ENCODE measurements at places on chromosomes 11 and 22.

GRCh38 chr22:32745251-32745995 lies 56.1 kb upstream of the TIMP3 start:
- peak; percentile 84 for DNase-seq

DNA sequence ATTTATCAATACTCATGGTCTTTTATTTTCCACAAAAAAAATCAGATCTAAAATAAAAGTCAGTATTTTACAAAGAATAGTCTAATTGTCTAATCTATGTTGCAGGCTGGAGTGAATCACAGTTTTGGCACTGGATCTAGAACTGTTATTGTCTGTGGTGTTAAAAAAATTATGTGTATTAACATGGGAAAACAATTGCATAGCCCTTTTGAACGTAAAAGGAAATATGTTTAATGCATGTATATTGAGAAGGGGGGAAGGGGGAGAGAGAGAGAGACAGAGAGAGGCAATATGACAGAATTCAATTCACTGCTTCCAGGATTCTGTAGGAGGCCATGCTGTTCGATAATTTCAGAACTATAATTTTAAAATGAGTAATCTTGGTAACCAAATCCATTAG lies 324.9 kb upstream of the CCDC90B start:
- no peak for DNase-seq

- no peak for DNase-seq
These were observed 1.8 kb upstream of the MUC15 start for GRCh38 chr11:26573896-26574295.

DNA sequence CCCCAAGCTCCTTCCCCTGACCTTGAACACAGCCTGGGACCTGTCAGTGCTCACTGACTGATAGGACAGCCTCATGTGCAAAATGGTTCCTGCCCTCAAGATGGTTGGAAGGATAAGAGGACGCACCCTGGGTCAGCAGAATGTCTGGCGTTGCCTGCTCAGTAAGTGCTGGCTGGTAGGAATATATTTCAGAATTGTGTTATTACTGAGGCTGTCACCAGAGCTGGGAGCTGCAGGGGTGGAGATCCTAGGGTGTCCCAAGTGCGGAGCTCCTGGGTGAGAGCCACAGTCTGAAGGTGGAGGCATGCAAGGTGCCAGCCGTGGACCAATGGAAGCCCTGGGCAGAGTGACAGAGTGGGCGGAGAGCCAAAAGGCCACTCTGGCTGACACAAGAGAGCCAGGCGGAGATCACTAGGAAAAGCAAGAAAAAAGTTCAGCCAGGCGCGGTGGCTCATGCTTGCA lies 1.0 kb upstream of the SEC14L4 start:
- no peak for DNase-seq

DNA sequence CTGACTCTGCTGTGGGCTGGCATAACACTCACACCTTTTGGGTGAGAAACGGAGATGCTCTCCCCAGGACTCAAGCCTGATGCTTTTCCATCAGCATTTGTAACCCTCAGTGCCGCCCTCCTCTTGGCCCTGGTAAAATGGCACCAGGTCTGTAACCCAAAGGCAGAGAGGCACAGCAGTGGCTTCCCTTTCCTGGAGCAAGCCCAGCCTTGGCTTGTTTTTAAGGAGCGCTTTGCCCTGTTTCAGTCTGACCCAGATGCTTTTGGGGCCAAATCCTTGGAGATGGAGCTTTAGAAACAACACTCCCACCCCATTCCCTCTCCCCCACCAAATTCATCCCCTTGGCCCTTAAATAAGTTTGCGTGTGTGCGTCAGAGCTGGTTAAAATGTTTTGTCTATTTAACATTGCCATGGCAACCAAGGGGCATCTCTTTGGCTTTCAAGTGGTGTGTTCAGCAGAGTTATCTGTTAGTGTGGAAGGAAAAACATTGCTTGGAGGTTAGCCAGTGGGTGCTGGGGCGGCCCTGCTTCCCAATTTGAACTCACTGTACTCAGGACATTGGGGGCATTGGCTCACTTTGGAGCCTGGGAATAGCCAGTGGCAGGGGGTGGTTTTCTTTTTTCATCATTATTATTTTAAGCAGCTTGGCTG lies 134.1 kb downstream of the NAV2 start:
- no peak for DNase-seq

DNA sequence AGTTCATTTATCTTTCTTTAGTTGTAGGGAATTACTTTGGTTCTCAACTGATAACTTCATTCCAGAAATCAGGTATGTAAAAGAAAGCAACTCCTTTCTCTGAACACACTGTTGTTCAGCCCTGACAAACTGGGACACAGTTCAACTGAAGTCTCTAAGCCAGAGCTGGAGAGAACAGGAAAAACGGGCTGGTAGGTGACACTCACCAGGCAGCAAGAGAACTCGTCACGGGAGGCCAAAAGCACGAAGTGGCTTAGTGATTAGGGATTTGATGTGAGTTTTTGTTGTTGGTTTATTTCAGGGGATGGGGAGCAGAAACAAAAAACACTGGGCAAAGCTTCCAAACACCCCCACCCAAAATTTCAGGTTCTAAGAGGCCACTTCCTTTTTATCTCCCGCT lies 54.1 kb downstream of the MYH9 start:
- DNase-seq: no peak

GRCh38 chr11:117189191-117189940 lies 9.8 kb upstream of the TAGLN start:
- no peak for DNase-seq

- DNase-seq: no peak
These were observed 78.7 kb upstream of the DRD2 start for GRCh38 chr11:113553915-113554314.

All from RPMI7951 (cell line).